Stimulated activated CD8-positive, alpha-beta memory T cell treated with anti-CD3 and anti-CD28 coated beads, Interleukin-4, amount 100 ng/mL, for 48 hours (primary cell): ENCODE measurements at places on chromosomes 13 and 19.

DNA sequence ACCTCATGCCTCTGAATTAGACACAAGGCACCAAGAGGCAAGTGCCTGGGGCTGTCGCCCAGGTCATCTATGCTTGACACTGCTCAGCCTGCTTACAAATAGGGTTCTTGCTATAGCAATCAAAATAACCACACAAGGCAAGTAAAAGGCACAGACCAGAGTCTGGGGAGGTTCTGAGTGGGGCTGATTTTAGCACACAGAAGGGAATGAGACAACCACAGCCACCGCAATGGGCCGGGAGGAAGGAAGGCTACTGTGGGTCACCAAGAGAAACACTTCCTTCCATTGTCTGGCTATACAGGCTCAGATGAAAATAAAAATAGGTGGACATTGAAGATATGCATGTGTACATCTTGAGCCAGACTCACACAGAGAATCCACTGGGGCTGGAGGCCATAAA, 159.1 kb downstream of the DLEU7 start:
- no peak for DNase-seq

GRCh38 chr19:737591-738093, 13.3 kb upstream of the MISP start:
- DNase-seq, result peak; percentile 82

DNA sequence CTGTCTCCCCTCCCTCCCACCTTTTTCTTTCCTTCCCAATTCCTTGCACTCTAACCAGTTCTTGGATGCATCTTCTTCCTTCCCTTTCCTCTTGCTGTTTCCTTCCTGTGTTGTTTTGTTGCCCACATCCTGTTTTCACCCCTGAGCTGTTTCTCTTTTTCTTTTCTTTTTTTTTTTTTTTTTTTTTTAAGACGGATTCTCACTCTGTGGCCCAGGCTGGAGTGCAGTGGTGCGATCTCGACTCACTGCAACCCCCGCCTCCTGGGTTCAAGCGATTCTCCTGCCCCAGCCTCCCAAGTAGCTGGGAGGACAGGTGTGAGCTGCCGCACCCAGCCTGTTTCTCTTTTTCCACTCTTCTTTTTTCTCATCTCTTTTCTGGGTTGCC, 6.9 kb downstream of the MYADM start:
- no peak for DNase-seq

DNA sequence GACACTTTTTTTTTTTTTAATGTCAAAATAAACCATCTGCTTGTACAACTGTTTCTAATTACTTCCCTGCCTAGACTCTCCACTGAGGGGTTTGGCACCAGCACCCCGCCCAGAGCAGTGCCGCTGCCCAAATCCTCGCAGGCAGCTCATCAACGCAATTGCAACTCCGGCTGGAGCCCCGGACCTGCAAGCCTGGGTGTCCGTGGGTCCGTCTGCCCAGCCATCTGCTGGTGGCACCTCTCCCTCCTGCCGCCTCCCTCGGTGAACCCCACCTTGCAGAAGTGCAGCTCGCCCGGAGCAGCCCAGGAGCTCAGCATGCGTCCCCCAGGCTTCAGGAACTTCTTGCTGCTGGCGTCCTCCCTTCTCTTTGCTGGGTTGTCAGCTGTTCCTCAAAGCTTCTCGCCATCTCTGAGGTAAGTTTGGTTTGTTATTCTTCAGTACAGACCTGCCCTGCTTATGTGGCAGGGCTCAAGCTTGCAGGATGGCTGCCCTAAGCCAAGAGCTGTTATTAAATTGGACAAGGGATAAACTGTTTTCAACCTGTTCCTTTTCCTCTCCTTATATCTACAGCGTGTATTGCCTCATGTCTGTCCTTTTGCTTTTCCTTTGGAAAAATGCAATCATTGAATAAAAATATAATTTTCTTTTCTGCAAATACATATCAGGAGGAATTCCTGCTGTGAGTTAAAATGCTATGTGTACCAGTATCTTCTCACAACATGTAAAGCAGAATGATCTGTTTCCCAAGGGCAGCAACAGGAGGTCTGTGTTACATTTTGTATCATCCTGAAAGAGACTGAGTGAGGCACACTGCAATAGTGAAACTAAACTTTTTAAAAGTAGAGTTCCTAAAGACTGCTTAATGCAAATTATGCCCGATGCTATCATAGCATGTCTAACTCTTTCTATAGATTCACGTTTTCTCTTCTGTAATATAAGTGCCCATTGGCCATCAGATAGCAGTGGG, at the start of gene ITGBL1:
Gene ITGBL1 (plus strand): TSS at position 157 of the 967 bp plus-strand sequence. CDS start 159 bp downstream, at position 316.
- no peak for DNase-seq

GRCh38 chr19:33559996-33560395, 38.4 kb upstream of the PEPD start:
- DNase-seq, result no peak

- no peak for DNase-seq
Measured at GRCh38 chr19:10120538-10121189, 965 bp upstream of the EIF3G start.
